AG09309 (cell line): ENCODE measurements at places on chromosomes 6 and 20.

DNA sequence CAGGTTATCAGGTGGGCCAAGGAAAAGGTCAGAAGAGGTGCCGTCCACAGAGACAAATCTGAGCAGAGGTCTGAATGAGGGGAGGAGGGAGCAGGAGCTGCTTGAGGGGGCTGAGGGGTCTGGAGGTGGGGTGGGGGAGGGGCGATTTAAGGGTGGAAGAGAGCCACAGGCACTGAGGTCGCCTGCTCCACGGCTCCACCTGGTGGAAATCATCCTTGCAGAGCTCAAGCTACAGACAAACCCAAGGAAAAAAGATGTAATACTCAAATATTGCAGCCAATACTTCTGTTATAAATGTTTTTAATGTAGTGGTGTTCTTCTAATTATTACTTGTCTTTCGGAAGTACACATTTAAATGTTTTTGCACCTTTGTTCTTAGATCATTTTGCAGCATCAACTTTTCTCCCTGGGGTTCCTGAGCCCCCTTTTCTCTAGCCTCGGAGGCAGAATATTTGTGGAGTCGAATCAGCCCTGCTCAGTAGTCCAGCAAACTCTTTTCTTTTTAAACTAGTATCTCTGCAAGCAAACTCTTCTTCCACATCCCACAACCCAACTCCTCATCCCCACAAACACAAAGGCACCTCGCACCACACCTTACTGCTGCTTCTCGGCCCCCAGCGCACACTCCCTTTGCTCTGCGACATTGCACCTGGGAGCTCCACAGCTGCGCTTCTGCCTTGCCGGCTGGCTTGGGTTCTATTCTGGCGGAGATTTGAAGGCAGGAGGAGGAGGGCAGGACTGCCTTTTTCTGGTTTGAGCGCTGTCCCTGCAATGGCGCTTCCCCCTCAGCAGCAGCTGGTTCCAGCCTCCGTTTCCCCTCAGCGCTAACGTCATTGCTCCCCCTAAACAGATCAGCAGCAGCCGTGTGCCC is 51.0 kb upstream of the TFAP2A start:
- no peak for DNase-seq

GRCh38 chr20:32165836-32166545 is 41.6 kb downstream of the PLAGL2 start:
- no peak for DNase-seq

DNA sequence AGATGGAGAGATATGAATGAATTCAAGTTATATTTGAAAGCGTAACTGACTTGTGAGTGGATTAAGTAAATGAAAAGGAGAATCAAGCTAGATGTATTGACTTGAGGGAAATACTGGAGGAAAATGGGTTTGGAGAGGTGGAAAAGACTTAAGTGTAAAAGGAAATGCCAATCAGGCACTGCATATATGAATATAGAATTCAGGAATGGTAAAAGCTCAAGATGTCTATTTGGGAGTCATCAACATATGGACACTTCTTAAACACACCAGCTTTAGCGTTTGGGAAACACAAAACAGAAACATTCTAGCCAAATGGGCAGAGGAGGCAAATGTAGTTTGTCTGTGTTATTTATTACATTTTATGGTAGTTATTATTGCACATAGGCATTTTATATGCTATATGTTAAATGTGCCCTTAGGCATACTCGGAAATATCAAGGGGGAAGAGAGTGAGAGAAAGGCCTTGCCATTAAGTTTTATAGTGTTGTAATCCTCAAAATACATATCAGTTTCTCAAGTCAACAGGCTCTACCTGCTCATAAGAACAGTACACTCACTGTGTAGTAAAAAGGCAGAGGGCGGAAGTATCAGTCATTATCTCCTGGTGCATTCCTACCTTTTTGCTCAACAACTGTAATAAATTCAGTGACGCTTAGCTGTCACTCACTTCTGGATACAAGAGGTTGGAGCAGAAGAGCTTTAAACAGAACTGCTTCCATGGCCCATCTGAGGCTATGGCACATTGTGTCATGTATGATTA is 33.7 kb upstream of the ME1 start:
- no peak for DNase-seq

DNA sequence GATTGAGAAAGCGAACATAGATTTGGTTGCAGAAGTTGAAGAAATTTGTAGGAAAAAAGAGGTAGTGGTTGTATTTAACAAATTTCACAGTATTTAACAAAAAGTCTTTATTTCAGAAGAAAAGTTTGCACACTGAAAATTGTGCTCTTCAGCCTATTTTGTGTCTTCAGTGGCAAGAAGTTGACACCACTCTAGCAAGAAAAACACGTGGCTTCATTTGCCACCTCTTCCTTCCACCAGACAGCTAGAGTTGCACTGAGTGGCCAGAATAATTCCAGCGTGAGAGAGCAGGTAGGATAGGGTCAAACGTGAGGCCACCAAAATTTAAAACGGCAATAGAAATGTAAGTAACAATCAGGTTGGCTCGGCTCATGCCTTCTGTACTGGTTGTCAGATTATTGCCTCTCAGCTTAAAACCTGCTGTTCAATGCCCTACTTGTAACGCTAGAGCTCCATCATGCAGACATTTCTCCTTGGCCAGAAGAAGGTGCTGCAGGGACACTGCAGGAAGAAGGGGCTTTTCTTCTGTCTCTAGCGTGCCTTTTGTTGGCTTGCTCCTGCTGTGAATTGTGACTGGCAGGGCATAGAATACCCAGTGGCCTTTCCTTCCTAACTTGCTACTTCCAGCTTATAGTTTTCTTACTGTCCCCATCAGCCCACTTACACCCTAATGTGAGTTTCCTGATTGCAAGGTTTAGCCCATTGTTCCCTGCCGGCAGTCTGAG is 12.1 kb downstream of the TRAPPC3L start:
- DNase-seq = no peak

GRCh38 chr6:6543181-6543879 is 45.2 kb upstream of the LY86 start:
- no peak for DNase-seq

GRCh38 chr6:97438011-97438671 is 155.1 kb upstream of the MMS22L start:
- no peak for DNase-seq

DNA sequence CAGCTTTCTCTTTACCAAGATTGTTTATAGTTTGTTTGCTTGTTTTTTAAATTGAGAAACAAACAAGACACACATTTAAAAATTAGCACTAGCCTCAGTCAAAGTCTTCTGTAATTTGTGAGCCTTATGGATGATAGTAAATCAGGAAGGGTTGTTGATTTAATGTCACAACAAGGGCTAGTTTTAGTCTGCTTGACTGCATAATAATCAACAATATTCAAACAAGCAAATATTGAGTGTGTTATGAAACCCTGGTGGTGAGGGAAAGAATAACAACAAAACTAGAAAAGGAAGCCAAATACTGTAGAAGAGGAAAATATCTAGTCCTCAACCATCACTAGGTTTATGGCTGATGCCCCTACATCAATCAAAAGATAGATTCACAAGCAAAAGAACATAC is 228.6 kb downstream of the TBC1D7 start:
- no peak for DNase-seq

DNA sequence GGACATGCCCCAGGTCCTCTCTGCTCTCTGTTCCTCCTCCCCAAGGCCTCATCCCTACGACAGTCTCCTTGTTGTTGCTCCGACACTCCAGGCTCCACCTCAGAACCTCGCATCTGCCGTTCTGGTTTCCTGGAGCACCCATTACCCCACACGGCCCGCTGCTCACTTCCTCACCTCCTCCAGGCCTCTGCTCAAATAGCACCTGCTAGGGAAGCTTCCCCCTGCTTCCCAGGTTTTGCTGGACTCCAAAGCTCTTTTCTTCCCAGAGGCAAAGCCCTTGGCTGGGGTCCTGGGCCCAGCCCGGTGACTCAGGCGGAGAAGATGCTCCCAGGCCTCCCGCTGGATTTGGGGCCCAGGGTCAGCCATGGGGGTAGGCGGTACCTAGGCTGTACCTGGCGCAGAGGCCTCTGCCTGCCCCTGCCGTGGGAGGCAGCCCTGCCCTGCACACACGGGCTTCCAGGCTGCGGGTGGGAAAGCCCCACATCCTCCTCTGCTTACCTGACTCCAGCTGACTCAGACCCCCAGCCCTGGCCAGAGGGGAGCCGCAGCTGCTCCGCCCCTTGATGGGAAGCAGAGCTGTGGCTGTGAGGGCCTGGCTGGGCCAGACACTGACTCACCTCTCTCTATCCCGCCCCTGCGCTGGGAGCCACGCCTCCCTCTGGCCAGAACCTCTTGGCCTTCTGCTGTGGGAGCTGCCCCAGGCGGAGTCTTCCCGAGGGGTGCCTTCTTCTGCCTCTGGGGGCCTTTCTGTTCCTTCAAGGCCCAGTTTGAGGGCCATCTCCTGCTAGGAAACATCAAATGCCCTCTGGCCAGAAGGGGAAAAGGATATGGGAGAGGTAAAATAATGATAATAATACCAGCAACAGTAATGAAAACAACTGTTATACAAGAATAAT is 130.5 kb downstream of the CEBPB start:
- DNase-seq = no peak

GRCh38 chr20:51467956-51468626 is 74.4 kb downstream of the NFATC2 start:
- DNase-seq = no peak

DNA sequence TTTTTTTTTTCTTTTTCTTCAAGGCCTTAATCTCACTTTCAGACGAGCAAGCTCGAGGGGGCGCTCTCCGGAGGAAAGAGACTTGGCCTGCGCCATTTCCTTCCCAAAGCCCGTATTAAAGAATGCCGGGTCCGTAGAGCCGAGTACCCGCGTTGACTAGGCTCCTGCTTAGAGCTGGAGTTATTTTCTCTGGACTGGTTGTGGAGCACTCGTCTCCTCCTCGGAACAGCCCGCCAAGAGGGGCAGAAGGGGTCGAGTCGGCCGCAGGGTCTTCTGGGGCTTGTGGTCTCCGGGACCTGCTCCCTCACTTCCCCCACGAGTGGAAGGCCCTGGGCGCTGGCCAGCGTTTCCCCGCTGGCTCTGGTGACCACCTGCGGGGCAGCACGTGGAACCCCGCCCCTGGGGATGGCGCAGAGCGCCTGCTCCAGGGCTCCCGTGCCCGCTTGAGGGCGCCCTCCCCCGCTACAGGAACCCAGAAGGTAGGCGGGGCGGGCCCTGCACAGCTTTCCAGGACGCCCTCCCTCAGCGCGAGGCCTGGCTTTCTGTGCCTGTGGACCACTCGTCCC is 2.7 kb upstream of the MEI4 start:
- no peak for DNase-seq

DNA sequence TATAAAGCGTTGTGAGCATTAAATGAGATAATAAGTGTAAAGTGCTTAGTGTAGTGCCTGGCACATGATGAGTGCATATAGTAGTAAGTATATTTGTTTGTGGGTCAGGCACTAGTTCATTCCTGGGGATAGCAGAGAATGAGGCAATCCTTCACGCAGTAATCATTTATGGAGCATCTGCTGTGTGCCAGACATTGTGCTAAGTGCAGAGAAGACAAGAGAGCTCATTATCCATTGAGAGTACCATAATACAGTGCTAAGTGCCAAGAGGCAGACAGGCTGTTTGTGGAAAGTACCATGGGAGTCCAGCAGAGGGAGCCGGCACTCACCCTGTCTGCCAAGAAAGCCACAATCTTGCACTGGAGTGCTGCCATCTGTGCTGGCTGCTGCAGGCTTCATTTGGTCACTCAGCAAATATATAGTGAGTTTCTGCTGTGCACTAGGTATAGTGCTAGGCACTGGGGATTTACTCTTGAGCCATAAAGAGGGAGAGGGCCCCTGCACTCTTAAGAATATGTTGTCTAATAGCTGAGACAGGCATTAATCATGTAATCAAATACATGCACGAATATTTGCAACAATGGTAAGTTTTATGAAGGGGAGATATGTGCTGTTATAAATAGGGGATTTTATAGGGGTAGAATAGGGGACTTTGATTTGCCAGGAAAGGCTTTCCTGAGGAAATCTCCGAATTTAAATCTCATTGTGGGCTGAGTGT is 12.9 kb upstream of the MROH8 start:
- DNase-seq = peak; percentile 70
